Stimulated activated CD4-positive, alpha-beta T cell treated with anti-CD3 and anti-CD28 coated beads, Interleukin-12 subunit alpha, Interleukin-12 subunit beta, amount 100 ng/mL, for 4 hours (primary cell): ENCODE measurements at places on chromosomes 7 and 10.

- DNase-seq = no peak
Observed at GRCh38 chr7:73865738-73866445, 4.9 kb downstream of the TMEM270 start.

DNA sequence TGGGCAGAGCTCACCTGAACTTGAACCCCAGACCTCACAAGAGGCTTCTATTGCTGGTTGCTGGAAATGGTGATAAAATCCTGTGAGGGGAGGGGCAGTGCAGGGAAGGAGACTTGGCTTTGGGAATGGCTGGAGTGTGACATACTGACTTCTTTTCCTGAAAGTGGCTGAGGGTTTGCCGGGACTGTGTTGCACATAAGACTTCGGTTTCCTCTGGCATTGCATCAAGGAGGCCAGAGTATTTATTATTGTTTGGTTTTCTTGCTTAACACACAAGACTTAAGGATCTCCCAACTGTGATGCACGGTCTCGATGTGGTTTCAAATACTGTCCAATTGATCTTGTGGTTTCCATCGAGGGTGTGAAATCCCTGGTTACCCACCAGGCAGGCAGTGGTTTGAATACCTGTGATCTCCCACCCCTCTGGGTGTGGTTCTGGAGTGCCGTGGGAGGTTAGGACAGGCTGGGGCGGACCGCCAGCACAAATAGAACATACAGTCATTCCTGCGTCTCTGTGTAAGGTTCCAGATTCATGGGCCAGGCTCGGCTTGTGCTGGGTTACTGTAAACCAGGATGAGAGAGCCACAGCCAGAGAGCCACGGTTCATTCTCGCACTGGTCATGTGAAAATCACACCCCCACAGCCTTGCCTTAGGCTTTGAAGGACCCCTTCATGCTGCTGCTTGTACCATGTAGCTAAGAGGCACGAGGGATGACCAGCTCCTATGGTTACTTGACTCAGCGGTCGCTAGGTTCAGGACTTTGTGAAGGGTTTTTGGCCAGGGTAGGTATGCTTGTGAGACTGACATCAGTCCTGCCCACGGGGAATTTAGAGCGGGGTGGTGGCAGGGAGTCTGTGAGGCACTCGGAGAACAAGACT lies 39.2 kb downstream of the WBP1L start:
- DNase-seq = no peak

DNA sequence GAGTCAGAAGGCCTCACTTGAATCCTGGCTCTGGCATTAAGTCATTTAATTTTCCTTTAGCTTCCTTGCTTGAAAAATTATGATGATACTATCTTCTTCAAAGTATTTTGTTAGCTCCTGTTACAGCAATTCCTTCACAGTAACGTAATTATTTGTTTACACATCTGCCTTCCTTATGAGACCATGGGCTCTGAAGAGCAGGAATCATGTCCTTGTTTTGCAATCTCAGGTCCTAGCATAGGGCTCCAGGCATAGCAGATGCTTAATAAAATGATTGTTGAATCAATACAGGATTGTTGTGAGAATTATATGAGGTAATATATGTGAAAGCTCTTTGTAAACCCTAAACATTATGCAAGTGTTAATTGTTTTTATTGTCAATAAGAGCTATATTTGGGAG lies 25.5 kb downstream of the KLHDC10 start:
- no peak for DNase-seq

DNA sequence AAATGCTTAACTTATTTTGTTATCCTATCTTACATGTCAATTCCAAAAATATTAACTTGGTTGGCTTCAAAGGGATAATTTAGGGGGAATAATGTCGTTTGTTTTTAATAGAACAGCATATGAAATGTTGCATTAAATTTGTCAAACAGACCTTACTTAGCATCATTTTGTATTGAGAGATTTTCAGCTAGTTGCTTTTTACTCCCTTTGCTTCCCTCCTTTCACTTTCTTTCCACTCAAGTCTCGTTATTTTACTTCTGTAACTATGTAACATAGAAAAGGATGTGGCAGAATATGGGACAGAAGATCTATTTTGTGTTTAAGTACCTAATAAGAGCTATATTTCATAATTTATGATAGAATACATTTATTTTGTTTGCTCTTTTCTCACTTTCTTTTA lies 2.6 kb downstream of the PHYHIPL start:
- no peak for DNase-seq

- no peak for DNase-seq
Observed at GRCh38 chr10:60480865-60481563, 91.3 kb upstream of the ANK3 start.

- DNase-seq = no peak
Observed at GRCh38 chr7:120813546-120814252, 44.2 kb downstream of the TSPAN12 start.

DNA sequence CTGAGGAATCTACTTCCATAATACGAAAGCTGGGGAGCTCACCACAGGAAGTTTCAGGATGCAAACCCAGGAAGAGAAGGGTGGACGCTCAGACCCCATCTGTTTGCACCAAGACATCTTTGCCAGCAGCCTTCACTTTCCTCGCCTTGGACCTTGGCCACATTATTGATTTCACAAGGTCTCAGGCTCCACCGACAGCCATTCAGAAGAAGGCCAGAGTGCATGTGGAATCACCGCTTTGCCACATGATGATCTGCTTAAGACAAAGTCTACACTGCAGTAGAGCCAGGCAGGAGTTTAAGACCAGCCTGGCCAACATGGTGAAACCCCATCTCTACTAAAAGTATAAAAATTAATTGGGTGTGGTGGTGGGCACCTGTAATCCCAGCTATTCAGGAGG lies 60.0 kb downstream of the LYZL1 start:
- DNase-seq = no peak

GRCh38 chr7:44163591-44163990 lies 22.5 kb upstream of the MYL7 start:
- DNase-seq = no peak

DNA sequence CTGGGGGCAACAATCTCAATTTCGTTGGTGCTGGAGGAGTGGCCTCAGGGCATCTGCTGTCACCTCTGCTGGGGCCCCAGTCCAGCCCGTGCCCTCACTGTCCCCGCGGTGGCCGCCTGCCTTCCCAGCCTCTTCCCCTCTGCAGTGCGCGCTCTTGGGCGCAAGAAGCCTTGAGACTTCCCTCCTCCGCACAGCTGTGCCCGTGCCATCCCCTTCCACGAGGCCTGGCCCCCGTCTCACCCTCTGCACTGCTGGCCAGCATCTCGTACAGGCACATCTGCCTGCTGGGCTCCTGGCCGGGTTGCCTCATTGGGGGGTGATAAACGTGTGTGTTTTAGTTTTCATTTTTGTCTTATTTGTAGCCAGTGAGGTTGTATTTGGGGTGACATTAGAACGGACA lies 14.0 kb downstream of the IDI2 start:
- DNase-seq = no peak

GRCh38 chr10:24313283-24313682 lies 104.3 kb downstream of the KIAA1217 start:
- no peak for DNase-seq

DNA sequence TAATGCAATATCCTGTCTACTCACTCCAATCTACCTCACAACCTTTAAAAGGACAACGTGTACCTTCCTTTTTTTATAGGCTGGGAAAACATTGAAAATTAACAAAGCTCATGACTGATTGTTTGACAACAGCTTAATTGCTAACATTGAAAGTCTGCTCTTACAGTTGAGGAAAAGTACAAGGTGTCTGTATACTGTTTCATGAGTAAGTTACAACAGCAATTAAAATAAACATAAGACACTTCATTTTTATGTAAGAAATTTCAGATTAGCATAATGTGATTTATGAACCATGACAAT lies 28.6 kb upstream of the NCAPG2 start:
- no peak for DNase-seq

DNA sequence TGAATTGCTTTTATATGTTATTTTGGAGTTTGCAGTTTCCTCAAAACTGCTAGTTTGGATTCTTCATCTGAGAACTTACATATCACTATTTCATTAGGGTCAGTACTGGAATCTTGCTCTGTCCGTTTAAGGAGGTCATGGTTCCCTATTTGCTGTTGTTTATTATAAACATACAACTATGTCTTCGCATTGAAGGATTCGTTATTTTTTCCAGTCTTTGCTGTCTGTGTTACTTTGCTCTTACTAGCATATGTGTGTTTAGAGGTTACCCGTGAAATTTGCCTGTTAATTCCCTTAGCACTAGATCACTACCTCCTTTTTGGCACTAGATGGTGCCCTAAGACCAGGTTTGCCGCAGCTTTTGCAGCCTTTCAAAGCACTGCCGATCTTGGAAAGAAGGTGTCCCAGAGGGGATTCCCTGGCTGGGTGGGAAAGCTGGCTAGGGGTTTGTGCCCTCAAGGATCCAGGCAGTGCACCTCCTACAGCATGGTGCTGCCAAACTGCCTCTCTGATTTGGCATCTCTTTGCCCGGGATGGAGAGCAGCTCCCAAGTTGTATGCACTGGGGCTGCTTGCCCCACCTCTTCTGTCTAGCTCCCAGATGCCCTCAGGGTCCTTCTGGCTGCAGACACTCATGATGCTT lies 103.1 kb upstream of the APBB1IP start:
- peak; percentile 40 for DNase-seq

- DNase-seq = no peak
Observed at GRCh38 chr10:62230344-62231121, 38.1 kb downstream of the RTKN2 start.

GRCh38 chr7:141150465-141150864 lies 76.6 kb downstream of the TMEM178B start:
- DNase-seq = no peak

DNA sequence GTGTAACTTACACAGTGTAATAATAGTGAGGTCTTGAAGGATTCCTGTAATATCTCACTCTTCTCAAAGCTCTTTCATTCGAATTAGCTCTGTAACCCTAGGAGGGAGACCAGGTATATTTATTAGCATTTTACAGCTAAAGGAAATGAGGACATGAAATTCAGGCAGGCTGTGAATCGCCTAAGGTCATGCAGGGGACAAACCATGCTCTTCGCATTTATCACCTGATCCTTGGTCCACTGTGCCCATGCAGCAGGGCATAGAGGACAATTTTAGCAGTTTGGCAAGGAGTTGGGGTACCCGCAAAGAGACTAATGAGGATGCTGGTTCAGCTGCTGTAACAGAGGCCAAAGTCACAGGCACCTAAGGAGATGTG lies 14.8 kb upstream of the LAMB1 start:
- no peak for DNase-seq

DNA sequence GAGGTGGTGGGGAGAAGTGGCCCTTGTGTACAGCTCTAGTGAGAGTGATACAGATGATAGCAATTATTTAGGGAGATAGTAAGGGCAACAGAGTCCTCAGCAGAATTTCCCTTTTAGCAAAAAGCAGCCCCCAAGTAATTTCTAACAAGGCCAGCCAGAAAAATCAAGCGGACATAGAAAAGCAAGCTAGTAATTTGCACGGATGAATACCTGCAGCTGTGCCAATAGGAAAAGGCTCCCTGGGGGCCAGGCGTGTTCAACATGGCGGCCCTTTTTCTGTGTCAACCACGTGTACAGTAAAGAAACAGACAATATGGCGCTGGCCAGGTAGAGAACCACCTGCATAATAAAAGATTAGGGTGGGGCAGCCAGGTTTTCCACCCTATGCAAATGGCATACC lies 7.4 kb downstream of the MCM10 start:
- no peak for DNase-seq

DNA sequence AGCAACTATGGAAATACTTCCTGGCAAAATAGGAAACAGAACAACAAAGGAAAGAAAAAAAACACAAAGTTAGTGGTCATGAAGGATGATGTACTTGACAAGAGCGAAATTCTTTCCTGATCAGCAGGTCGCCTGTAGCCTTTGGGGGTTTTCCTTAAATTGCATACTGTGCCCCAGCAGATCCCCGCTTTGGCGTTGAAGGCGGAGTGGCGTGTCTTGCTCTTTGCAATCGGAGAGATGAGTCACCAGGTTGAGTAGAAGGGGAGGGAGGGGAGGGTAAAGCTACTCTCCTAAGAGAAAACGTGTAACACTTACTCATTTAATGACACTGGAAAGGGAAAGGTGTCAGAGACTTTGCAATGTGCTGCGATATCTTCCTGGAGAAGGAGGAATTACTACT lies 587.2 kb downstream of the SORCS1 start:
- no peak for DNase-seq

- DNase-seq = no peak
Observed at GRCh38 chr7:65840446-65840845, 32.4 kb upstream of the VKORC1L1 start.

GRCh38 chr7:106425017-106425719 lies 140.4 kb upstream of the NAMPT start:
- peak; percentile 58 for DNase-seq

DNA sequence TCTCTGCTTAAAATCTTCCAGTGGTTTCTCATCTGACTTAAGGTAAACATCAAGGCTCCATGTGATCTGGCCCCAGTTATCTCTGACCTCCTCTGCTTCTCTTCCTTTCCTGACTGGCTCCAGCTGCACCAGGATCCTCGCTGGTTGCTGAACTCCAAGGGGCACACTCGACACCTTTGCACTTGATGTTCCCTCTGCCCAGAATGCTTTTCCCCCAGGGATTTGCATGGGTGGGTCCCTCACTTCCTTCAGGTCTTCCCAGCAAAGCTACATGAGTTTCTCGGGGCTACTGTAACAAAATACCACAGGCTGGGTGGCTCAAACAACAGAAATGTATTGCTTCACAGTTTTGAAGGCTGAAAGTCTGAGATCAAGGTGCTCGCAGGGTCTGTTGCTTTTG lies 166.0 kb upstream of the CDCA7L start:
- DNase-seq = no peak

GRCh38 chr7:106415433-106415832 lies 130.7 kb upstream of the NAMPT start:
- DNase-seq = no peak

GRCh38 chr7:37048674-37049073 lies 324.4 kb upstream of the AOAH start:
- DNase-seq = no peak

- no peak for DNase-seq
Observed at GRCh38 chr7:41769162-41769561, 66.3 kb upstream of the INHBA start.

- no peak for DNase-seq
Observed at GRCh38 chr10:436911-437665, 252.4 kb downstream of the DIP2C start.

GRCh38 chr10:26805567-26806245 lies 55.1 kb downstream of the ABI1 start:
- DNase-seq = no peak

GRCh38 chr10:88271761-88272543 lies 311.2 kb downstream of the RNLS start:
- no peak for DNase-seq

DNA sequence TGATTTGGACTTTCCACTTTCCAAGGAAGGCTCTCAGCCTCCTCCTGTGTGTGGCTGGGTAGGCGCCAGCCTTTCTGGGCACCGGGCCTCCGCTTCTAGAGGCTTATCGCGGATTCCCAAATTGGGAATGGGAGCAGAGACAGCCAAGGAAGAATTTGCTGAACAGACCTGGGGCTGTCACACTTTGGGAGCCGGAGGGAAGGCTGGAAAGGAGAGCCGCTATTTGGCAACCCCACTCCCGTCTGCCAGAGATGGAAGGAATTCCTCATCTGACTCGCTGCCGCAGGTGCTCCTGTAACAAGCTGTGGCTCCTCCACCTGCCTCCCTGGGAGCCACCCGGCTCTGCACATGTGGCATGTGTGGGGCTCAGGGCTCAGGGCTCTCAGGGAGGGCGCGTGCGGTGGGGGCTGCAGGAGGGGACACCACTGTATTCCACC lies 50.8 kb upstream of the ECHDC3 start:
- DNase-seq = no peak

- DNase-seq = no peak
Observed at GRCh38 chr10:86657396-86658011, 3.2 kb downstream of the OPN4 start.
